Urinary bladder (tissue), 4 donors: ENCODE measurements at places on chromosomes 12 and 14.

GRCh38 chr14:57928732-57929131 lies 62.8 kb upstream of the SLC35F4 start:
- DNase-seq, result no peak

DNA sequence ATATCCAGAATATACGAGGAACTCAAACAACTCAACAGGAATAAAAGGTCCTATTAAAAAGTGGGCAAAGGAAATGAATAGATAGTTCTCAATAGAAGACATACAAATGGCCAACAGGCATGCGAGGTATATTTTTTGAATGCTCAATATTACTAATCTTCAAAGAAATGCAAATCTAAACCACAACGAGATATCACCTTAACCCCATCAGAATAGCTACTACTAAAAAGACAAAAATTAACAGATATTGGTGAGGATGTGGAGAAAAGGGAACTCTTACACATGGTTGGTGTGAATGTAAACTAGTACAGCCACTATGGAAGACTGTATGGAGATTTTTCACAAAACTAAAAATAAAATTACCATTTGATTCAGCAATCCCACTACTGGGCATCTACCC lies 99.2 kb downstream of the TMEM260 start:
- no peak for DNase-seq

DNA sequence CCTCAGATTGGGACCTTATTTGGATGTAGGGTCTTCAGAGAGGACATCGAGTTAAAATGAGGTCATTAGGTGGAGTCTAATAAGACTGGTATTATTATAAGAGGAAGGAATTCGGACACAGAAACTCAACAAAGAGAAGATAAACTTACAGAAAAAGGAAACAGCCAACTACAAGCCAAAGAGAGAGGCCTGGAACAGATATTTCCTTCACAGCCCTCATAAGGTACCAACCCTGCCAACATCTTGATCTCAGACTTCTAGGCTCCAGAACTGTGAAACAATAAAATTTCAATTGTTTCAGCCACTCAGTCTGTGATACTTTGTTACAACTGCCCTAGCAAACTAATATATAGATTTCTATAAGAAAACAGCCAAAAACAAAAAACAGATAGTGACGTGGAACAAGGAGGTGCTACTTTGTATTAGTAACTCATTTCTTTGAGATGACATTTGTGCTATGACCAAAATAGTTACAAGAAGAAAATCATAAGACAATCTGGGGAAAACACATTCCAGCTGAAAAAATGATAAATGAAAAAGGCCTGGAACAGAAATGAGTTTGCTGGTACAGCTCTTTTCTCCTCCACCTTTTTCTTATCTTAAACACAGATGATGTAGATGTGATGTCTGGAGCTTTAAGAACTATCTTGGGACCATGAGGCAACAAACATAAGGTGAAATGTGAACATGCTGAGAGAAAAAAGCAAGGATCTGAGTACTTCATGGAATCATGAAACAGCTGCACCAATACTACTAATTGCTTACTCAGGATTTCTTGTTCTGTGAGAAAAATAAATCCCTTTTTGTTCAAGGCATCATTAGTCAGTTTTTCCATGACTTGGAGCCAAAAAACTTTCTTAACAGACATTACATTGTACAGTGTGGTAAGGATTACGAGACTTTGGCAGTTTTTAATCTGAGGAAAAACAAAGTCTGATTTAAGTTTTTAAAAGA lies 243.2 kb downstream of the ANO6 start:
- no peak for DNase-seq

GRCh38 chr12:124032265-124032886 lies 59.4 kb downstream of the ZNF664 start:
- DNase-seq, result no peak

DNA sequence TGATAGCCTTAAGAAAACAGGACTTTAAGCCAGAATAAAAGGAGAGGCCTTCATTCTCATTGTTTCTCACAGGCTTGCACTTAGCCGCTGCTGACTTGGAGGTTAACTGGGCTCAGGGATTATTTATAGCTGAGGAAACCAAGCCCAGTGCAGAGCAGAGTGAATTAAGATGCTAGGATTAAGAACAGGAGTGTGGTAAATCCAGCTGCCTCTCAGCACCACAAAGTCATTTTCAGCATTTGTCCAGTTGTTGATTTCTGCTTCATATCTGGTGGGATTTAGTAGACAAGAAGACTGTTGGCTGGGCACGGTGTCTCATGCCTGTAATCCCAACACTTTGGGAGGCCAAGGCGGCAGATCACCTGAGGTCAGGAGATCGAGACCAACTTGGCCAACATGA lies 14.3 kb upstream of the KRT73 start:
- DNase-seq, result no peak

GRCh38 chr14:68854421-68854820 lies 61.6 kb upstream of the ZFP36L1 start:
- no peak for DNase-seq

DNA sequence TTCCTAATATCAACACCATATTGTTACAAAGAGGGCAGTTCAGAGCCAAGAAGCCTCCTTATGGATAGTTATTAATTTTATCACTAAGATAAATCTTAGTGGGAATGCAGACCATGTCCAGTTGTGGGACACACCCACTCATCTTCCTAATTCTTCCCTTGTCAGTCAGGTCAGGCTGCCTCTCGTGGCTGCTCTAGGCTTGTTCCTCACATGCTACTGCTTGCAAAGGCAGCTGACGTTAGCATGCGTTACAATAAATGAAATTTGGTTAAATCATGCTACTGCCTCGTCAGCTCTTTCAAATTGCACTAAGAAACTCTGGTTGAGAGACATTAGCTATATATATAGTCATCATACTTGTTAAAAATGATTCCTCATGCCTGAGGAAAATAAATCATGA lies 108.4 kb downstream of the CAND1 start:
- DNase-seq, result no peak

GRCh38 chr12:39319180-39319579 lies 123.7 kb downstream of the KIF21A start:
- DNase-seq, result no peak

DNA sequence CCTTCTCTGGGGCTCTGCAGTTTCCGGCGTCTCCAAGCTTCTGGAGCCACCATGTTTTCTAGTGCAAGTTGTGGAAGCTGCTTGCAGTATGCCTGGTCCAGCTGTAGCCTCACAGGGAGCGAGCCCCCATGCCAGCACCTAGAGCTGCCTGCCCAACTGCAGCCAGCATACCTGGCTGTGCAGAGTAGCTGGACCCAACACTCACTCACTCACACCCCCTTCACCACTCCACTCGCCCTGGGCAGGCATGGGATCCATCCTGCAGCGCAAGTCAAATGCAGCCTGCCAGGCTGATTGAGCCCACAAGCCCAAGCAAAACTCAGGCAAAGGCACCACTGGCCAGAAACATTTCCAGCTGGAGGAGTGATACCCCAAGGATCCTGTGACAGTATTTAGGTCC lies 797.3 kb downstream of the SLC16A7 start:
- DNase-seq, result no peak

DNA sequence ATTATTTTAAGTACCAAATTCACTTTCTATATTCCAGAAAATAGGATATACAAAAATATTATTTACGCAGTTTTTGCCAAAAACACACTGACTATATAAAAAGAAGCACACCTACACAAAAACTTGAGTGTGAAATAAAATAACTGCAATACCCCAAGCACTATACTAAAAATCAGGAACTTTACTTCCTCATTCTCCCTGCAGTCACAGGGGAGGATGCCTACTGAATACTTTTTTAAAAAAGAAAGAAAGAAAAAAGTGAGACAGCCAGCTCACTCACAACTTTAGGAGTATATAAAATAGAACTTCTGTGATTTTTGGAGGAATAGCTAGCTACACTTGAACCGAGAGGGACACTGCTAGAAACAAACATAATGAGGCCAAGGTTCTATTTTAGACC lies 12.2 kb downstream of the RPS6KA5 start:
- no peak for DNase-seq

DNA sequence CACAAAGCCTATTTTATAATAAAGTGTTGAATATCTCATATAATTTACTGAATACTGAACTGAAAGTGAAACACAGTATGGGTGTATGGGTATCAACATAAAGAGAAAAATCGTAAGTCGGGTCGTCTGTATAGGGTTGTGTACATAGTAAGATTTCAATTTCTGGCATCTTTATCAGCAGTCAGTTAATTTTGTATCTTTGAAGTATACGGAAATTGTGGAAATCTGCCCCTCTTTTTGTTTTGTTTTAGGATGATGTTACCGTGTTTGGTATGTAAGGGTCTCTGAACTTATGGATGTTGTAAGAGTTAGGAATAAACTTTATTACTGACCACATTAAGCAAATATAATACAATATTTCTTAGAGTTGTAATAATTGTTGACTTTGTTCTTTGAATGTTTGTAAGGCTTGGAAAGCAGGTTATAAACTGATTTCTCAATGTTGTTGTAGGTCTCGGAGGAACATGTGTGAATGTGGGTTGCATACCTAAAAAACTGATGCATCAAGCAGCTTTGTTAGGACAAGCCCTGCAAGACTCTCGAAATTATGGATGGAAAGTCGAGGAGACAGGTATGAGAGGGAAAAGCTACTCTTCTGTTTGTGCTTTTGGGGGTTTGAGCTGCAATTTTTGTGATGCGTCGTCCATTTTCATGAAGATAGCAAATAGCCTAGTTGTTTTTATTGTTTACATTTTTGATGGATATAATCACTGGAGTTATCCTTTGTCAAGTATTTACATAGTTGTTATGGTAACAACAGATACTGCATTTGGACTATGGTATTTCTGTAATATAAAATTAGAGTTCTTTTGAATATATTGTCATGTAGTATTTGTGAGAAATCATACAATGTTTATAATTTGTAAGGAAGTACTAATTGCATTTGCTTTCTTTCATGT lies 12.0 kb downstream of the EID3 start:
- DNase-seq, result no peak

DNA sequence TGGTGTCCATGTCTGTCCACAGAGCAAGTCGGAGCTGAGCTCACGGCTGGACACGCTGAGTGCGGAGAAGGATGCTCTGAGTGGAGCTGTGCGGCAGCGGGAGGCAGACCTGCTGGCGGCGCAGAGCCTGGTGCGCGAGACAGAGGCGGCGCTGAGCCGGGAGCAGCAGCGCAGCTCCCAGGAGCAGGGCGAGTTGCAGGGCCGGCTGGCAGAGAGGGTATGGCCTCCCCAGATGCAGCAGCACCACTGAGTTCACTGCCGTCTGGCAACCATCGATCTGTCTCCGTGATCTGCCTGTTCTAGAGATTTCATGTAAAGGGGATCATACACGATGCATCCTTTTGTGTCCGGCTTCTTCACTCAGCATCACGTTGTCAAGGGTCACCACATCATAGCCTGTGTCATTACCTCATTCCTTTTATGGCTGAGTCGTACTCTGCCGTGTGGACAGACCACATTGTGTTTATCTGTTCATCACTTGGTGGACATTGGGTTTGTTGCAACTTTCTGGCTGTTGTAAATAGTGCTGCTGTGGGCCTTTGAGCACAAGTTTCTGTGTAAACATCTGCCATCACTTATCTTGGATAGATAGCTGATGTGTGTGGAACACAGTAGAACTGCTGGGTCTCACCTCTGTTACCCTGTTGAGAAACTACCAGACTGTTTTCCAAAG lies 21.9 kb downstream of the HIP1R start:
- DNase-seq, result no peak

DNA sequence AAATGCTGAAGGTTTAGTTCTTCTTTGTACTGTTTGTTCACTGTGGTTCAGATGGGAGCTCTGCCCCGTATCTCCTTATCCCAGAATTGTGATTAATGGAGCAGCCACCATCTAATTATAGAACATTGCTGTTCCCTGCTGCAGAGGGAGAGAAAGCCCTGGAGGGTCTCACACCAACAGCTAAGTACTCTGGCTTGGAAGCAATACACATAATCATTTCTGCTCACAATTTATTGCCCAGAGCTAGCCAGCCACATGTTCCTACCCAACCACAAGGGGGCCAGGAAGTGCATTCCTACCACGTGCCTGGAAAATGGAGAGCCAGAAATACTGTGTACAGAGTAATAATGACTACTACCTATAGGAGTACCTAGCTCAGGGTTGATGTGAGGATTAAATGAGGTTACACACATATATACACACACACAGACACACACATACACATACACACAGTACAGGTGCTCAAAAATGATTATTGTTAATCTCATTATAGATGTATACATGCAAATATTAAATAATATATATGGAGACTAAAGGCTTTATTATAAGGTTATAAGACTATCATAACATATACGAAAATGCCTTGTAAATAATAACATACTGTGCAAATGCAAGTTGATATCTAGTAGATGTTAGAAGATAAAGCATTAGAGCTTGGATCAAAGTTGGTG lies 22.3 kb downstream of the MSRB3 start:
- no peak for DNase-seq

DNA sequence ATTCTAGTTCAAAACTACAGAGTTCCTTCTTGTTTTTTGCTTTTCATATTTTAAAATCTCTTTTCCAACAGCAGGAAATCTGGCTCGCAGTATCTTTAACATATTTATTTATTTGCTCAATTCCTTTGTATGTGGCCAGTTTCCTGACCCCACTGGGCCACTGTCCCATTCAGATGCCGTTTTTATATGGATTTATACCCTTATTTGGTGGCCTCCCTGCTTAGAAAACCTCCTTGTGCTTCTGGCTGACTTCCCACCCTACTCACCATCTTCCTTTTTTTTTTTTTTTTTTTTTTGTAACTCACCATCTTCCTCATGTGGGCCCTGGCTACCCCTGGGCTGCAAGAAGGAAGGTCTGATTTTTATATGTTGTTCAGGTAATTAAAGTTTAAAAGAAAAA lies 53.9 kb downstream of the TTLL5 start:
- no peak for DNase-seq

GRCh38 chr12:47802312-47802711 lies 17.4 kb downstream of the HDAC7 start:
- DNase-seq, result no peak

GRCh38 chr14:64515053-64515452 lies 10.5 kb downstream of the ZBTB1 start:
- no peak for DNase-seq

- DNase-seq, result no peak
Measured at GRCh38 chr14:88748288-88748687, 44.5 kb downstream of the EML5 start.

GRCh38 chr12:68250454-68250853 lies 3.0 kb downstream of the IL22 start:
- DNase-seq, result no peak

- DNase-seq, result no peak
Measured at GRCh38 chr14:91649930-91650329, 82.0 kb downstream of the CATSPERB start.

GRCh38 chr12:130337488-130338303 lies at the start of gene PIWIL1:
PIWIL1 (plus strand) TSS chr12:130337887; CDS start chr12:130342592, 4,705 bp downstream.
- no peak for DNase-seq
